ENCODE measurements at places on chromosomes 4 and X.

DNA sequence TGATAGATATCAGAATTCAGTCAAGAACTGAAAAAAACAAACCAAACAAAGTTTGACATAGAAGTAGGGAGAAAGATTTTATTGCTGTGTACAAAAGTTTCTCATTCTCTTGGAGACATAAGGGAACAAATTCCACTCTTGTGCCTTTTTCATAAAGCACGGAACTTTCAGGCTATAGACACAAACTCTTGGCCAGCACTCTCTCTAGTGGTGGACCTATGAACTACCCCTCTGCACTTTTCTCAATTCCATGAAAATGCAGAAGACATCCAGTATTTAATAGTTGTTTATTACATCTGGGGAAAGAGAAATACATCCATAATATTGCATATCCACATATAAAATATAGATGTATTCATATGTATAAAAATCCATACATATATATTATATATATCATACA lies 291.6 kb upstream of the HS3ST1 start:
- peak; percentile 51 for DNase-seq

DNA sequence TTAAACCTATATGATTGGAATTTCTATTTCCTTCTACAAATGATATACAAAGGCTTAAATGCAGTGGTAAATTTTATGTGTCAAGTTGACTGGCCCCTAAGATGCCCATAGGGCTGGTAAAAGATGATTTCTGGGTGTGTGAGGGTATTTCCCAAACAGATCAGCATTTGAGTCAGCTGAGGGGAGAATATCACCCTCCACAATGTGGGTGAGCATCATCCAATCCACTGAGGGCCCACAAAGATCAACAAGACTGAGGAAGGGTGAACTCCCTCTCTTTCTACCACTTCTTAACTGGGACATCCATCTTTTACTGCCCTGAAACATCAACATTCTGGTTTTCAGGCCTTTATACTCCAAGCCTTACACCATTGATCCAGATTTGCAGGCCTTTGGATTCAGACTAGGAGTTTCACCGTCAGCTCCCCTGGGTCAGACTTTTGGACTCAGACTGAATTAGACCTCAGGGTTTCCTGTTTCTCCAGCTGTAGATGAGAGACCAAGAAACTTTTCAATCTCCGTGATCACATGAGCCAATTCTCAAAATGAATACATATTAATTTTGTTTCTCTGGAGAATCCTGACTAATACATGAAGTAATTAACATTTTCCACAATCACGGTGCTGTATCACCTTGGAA lies 1020.7 kb upstream of the SLIT2 start:
- DNase-seq, result no peak

- DNase-seq, result no peak
Measured at GRCh38 chr4:170529748-170530722, 440.3 kb upstream of the AADAT start.

GRCh38 chr4:5954056-5954760 lies 61.3 kb upstream of the CRMP1 start:
- DNase-seq, result no peak

DNA sequence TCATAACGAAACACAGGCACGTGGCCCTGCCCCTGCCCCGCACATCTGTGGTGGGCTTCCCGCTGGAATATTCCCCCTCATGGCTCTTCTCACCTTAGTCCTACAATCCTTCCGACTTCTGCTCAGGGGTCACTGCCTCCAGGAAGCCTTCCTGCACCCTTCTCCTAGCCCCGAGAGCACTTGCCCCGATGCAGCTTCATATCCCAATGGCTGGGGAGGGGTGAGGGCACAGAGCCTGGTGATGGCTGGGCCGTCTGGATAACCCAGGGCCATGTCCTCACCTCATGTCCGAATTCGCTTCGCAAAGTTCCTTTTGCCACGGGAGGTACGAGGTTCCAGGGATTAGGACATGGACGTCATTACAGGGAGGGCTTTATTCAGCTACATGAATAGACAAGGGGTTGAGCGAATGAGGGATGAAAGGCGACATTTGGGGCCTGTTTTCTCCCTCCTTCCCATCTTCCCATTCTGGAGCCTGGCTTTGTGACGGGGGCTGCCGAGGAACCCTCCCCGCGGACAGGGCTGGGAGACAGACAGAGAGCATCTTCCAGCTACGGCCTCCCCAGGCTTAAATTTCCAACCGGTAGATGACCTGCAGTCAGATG lies 35.5 kb upstream of the HMX1 start:
- no peak for DNase-seq

- no peak for DNase-seq
Measured at GRCh38 chrX:136810493-136810892, 29.8 kb upstream of the ARHGEF6 start.

- peak; percentile 8 for DNase-seq
Measured at GRCh38 chrX:45070116-45071007, 130.3 kb downstream of the DIPK2B start.

GRCh38 chr4:1410491-1411325 lies 4.5 kb upstream of the NKX1-1 start:
- peak; percentile 69 for DNase-seq

DNA sequence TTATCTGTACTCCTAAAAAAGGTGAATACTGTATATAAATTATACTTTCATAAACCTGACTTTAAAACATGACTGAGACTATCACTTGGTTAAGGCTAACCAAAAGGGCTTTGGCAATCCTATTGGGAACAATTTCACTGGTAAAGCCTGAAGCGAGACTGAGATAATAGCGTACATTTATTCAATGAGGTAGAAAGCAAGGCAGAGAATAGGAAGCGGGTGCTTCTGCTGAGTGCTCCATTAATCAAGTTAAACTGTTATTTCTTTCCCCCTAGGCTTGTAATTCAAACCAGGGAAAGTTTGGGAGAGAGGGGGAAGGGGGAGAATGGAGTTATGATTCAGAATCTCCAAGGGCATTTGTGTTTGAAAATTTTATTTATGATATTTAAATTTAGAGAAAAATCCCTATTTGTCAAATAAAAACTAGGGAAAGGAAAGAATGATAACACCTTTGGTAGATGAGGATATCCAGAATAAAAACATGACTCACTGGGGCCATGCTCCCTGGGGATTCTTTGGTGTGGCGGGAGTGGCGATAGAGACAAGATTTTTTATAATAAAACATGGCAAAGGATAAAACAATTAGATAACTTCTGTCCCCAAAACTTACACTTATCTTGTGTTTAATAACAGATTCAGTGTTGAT lies 34.6 kb upstream of the SORBS2 start:
- no peak for DNase-seq

DNA sequence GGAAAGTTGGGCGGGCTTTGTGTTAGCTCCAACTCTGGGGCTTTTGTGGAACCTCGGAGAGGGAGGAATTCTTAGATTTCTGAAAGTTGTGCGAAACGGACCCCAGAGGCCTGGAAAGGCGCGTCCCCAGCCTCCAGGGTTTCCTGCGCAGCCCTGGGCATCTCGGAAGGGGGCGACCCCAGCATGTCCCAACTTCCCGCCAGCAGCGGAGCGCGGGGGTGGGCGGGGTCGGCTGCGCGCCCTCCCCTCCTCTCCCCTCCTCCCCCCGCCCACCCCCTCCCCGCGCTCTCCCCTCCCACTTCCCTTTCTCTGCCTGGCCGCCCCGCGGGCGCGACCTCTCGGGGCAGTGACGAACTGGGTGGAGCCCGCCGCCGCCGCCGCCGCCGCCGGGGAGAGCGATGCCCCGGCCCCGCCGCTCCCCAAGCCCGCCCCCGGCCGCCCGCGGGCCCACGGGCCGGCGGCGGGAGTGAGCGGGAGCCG lies 16.8 kb downstream of the PTTG2 start:
- peak; percentile 65 for DNase-seq

GRCh38 chr4:48315728-48316630 lies 25.4 kb upstream of the SLAIN2 start:
- peak; percentile 44 for DNase-seq

DNA sequence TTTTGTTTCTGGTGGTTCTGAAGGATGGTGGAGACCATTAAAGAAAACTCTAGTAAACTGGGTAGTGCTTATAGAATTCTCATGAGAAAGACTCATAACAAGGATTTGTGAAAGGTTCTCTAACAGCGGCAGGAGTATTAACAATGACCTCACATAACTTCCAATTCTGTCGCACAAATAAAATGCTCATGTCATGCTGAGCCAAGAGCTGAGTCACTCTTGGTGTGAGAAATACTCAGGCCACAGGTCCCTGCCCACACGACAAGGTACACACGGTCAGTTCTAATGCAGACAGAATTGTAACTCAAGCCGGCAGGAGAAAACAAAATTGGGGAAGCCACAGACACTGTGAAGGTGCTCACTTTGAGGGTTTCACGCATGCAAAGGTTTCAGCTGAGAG lies 34.4 kb upstream of the C4orf50 start:
- no peak for DNase-seq

GRCh38 chrX:15143050-15143824 lies 126.6 kb downstream of the ASB9 start:
- peak; percentile 9 for DNase-seq

DNA sequence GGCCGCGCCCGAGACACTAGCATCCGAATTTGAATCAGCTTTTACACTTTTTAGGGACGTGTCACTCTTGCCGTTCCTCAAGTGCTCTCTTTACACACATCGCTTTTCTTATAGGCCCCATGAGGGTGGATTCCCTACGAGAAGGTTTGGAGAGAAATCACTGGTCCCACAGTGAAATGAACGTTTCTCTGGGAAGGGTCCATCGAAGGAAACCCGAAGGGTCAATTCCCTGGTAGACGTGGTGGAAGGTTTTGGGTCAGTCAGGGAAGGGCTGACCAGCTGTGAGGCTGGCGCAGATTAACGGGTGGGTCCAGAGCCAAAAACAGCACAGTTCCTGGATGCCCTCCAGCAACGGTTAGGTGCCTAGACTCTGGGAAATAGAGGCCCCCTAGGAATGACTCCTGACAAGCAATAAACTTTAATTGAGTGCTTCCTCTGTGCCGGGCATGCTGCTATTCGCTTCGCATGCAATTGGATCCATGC lies 35.9 kb downstream of the ETDC start:
- peak; percentile 20 for DNase-seq

DNA sequence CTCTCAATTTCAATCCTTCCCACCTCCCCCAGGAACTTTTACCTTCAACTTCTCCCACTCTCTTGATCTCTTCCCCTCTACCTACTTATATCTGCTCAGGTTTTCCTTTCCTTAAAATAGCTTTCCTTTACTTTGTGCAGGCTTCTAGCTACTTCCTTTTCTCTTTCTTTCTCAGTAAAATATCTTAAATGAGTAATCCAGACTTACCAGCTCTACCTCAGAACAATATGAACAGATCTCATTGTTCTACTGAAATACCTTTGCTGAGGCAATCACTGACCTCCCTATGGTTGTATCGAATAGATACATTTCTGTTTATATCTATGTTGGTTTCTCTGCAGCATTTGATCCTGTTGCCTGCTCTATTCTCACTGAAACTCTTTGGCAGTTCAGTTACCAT lies 86.7 kb upstream of the WDR44 start:
- DNase-seq, result no peak

GRCh38 chr4:183783991-183784553 lies 121.0 kb upstream of the STOX2 start:
- DNase-seq, result no peak

DNA sequence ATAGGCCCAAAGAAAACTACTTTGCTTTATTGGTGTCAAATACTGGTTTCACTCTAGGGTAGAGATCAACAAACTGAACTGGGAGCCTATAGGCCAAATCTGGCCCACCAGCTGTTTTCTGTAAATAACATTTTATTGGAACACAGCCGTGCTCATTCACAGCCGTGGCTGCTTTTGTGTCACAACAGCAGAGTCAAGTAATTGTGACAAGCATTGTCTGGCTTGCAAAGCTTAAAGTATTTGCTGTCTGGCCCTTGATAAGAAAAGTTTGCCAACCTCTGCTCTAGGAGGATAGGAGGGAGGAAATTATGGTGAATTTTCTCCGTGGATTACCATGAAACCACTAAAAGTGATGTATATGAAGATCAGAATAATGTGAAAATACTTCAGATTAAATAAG lies 53.4 kb downstream of the GPAT3 start:
- DNase-seq, result no peak

DNA sequence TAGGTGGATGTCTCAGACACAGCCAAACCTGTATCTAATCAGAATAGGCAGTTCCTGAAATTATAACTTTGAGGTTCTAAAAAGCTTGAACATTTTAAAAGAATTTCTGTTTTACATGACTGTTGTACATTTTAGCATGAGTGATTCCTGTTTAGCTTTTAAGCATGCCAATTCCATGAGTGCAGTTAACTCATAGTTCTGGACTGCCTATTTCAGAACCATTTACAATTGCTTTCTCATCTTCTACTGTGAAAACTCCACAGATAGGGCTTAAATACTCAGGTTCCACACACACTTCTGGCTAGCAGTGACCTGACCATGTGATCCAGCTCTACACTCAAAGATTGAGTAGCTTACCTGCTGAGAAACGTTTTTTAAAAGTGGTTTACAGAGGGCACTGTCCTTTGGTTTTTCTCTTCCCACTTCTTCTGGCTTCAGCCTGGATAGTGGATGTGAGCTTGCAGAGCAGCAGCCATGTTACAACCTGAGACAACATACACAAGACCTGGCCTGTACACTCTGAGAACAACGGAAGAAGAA lies 280.8 kb downstream of the ANKRD50 start:
- DNase-seq, result no peak

GRCh38 chrX:41265615-41266014 lies 68.3 kb upstream of the DDX3X start:
- DNase-seq, result no peak

GRCh38 chr4:87953826-87954225 lies 21.7 kb upstream of the SPP1 start:
- DNase-seq, result no peak

- no peak for DNase-seq
Measured at GRCh38 chr4:67603310-67604028, 44.9 kb downstream of the STAP1 start.

- DNase-seq, result no peak
Measured at GRCh38 chr4:7634661-7635251, 200.0 kb upstream of the PSAPL1 start.
